ENCODE measurements at places on chromosomes 4 and X.

GRCh38 chr4:175431694-175432093 lies 380.4 kb downstream of the GPM6A start:
- DNase-seq: no peak

- no peak for DNase-seq
Measured at GRCh38 chrX:21838937-21839333, 482 bp upstream of the MBTPS2 start.

GRCh38 chr4:131526686-131527085 lies 1622.4 kb upstream of the PCDH10 start:
- no peak for DNase-seq

DNA sequence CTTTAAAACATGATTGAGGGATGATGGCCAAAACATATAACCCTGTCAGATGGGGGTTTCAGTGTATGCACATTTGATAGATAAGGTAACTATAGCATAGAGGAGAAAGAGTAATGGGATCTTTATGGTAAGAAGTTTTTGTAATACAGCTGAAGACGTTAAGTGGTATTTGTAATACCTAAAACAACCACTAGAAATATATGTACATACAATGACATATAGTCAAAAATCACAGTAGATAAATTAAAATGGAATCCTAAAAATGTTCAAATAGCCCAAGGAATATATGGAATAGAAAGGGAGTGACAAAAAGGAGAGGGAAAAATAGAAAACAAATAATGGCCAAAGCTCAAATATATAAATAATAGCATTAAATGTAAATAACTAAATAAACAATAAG lies 371.3 kb upstream of the FSTL5 start:
- DNase-seq: no peak

DNA sequence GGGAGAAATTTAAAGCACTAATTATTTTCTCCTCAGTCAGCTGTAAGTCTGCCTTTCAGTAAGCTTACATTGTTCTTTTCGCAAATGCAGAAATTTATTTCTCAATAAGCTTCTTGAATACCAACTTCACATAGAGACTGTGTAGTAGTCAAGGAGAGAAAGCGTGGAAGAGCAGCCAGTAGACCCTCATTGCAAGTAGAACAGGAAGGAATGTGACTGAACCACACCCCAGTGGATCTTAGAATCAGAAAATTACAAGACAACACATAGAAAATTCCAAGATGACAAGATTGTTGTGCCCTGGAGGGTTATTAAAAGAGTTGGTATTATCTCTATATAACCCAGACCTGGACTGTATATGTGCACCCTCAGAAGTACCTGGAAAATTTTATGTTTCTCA lies 216.9 kb downstream of the RELL1 start:
- no peak for DNase-seq

DNA sequence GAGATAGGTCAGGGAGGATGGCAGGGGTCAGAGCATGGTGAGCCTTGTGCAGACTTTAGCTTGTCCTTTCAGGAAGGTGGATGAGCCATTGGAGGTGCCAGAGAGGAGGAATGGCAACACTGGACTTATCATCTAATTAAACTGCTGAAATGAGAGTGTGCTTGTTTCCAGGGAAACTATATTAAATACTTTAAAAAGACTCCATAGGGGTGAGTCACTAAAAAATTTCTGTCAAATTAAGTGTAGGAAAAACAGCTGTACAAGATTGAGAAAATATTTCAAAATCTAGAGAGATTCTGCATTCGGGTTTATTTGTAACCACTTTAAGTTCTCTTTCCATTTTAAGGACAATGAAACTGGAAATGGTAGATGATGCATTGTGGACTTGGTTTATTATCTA lies 11.4 kb downstream of the FRAS1 start:
- DNase-seq: no peak

DNA sequence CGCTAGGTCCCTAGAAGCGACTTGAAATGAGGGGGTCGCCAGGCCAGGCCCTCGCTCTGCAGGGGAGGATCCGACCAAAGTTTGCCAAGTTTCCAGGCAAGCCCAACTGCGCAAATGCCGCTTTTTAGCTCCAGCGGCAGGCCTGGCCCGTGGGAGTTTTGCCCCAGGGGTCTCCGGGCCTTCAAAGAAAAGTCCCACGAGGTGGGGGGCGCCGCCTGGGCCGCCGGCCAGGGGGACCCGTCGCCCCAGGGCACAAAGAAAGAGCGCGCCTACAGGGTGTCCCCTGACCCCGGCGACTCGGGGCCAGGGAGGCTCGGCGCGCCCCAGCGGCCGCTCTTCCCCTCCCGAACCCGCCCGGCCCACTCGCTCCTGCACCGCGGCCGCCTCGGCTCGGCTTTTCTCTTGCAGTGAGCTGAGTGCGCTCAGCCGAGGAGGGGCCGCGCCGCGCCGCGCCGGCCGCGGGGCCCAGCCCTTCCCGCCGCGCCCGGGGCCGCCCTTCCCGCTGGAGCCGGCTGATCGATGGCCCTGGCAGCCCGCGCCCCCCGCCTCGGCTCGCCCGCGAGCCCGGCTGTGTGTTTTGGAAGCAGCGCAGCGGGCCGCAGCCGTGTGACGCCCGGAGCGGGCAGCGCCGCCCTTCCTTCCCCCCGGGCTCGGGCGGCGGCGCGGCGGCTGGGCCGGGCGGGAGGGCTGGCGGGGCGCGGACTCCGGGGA lies 754 bp upstream of the KLF3 start:
- no peak for DNase-seq

DNA sequence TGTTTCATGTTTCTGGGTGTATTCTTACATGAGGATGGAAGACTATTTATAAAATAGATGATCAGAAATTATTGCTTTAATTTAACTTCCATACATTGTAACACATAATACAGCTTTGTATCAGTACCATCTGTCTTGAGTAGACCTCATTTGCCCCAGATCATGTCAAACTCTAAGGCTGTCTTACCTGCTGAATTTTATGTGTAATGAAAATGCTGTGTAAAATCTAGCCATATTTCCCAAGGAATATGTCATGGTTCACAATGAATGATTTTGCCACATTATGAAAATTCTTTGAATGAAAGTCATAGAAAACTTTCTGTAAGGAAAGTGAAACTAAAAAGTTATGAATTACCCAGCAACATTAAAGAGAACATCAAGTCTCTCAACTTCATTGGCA lies 7.4 kb downstream of the BDH2 start:
- no peak for DNase-seq

- no peak for DNase-seq
Measured at GRCh38 chr4:14254252-14254651, 626.7 kb upstream of the BOD1L1 start.

GRCh38 chrX:16853537-16853936 lies 16.6 kb downstream of the RBBP7 start:
- no peak for DNase-seq

DNA sequence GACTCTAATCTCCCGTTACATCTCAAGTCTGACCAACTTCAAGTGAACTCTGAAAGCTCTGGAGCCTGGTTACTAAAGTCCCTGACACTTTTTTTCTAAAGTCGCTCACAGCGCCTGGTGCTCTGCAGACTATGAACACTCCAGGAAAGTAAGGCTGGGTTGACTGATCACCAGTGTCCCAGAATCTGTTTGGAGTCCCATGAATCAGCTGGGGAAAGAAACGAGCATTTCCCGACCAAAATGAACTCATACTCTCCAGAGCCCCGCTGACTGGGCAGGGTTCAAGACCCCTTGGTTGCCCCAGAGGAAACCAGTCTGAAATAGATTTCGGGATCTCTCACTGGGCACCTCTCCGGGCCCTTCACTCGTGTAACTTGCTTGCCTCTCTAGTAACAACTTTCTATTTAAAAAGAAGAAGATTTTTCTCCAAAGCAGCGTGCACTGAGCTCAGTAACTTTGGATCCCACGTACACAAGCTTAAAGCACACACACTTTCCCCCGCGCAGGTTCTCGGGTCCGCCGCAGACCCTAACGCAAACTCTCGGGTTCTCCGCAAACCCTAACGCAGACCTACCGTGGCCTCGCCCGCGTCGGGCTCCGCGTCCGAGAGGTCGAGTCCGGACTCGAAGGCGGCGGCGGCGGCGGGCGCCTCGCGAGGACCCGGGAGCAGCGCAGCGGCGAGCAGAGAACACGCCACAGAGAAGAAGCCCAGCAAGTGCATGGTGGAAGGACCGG lies 964 bp downstream of the VEGFC start:
- no peak for DNase-seq

DNA sequence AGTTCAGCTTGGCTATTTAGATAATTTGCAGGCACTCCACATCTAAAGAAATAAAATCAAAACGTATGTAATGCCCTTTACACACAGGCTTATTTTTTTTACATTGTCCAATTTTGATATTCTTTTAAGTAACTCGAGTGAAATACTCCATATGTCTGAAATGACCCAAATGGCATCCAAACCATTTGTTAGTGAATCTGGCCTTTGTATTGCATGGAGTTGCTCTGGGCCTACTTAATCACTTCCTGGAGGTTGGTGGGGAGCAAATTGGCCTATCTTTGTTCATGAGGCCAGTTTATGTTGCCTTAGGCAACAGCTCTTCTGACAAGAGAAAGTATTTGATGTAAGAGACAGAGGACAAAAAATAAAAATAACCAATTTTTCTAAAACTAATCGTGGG lies 47.6 kb upstream of the TMEM131L start:
- no peak for DNase-seq

DNA sequence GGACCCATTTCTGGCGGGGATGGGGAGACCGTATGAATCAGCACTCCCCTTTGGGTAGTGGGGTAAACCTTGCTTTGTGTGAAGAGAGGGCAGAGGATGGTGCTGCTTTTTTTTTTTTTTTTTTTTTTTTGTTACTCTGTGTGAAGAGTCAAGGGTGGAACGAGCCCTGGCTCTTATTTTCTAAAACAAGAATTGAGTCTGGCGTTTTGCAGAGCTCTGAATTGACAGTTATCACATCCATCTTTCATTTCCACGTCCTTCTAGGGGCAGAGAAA lies 1.2 kb downstream of the SLAIN2 start:
- DNase-seq: no peak

DNA sequence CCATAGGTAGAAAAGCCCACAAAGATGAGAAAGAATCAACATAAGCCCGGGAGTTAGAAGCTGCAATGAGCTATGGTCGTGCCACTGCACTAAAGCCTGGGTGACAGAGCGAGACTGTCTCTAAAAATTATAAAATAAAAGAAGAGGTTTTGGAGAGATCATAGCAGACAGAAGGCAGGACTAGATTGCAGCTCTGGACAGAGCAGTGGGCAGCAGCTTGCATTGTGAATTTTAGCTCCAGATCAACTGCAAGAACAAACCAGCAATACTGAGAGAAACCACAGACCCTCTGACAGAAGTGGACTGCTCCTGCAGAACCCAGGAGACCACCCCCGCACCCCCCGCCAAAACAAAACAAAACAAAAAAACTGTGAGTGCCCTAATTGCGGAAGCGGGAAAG lies 30.6 kb downstream of the SOWAHB start:
- no peak for DNase-seq

- no peak for DNase-seq
Measured at GRCh38 chr4:25760518-25761157, 102.2 kb downstream of the SEL1L3 start.

DNA sequence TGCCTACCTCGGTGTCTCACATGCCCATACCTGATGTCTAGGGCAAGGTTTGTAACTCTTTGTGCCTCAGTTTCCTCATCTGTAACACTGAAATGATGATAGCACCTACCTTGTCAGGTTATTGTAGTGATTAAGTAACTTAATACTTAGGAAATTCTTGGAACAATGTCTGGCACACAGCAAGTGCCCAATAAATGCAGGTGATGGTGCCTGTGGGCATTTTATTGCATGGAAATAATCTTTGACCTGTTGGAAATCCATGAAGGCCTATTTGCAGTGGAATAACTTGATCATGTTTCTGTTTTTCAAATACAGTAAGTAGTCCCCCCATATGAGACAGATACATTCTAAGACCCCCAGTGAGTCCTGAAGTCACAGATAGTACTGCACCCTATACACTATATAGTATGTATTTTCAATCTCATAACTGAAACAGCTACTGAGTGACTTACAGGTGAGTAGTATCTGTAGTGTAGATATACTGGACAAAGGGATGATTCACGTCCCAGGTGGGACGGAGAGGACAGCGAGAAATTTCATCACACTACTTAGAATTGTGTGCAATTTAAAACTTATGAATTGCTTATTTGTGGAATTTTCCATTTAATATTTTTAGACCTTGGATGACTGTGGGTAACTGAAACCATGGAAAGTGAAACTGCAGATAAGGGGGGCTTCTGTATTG lies 42.1 kb downstream of the AFF1 start:
- no peak for DNase-seq

- DNase-seq: no peak
Measured at GRCh38 chrX:11363069-11363594, 69.9 kb downstream of the AMELX start.

- no peak for DNase-seq
Measured at GRCh38 chrX:111465669-111466068, 45.8 kb upstream of the SERTM2 start.

DNA sequence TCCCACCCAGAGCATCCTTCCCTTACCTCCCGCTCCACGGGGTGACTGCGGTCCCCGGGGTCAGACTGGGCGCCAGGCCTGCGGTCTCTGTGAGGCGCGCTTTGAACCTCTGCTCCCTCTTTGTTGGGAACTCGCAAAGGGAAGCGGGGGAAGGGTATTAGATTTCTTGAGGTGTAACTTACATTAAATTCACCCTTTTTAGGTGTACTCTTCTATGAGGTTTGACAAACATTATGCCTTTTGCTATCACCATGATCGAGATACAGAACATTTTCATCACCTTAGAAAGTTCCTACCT lies 569 bp downstream of the DCK start:
- DNase-seq: no peak

DNA sequence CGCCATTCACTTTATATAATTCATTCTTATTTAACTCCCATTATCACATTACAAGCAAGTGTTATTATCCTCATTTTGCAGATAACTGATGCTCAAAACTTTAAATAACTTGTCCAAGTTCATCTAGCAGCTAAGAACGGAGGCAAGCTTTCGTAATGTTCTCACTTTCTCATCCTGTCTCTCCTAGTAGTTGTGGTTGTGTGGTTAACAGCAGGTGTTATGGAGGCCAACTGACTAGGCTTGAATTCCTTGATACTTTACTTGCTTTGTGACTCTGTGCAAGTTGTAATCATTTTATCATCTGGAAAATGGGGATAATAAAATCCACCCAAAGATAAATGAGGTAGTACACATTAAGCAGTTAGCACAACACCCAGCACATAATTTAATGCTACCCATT lies 109.9 kb upstream of the PTPN13 start:
- DNase-seq: no peak

DNA sequence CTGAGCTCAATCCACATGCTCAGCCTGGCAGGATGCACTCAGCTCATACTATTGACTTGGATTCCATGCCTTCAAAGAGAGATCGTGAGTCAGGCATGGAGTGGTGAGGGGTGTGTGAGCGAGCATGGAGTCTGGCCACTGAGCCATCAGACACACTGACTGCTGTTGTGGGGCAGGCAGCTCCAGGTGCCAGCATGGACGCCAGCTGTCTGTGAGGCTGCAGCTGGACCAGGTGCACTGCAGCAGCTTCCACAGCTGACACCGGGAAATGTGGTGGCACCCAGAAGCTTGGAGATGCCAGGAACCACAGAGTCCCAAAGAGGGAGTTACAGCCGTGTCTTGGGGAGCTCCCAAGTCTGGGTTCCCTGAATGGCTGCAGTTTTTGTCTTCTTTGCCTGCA lies 1026.4 kb upstream of the ADGRL3 start:
- no peak for DNase-seq
